ENCODE measurements at places on chromosomes 7 and 10. TPM values are rescaled to one million over a fixed set of nuclear protein-coding genes. Genes with fewer than 3 reads are reported as not detected.

OR2A12 gene
- total RNA-seq: not detected

CDK14 gene
- total RNA-seq: 9.5 TPM

ARHGAP22 gene
- 7.1 TPM for total RNA-seq

CALML5 gene
- 2.4 TPM for total RNA-seq

NPSR1 gene
- not detected for total RNA-seq

GNAT3 gene
- not detected for total RNA-seq

PON1 gene
- total RNA-seq: not detected

MRPS33 gene
- 95.4 TPM for total RNA-seq

FXYD4 gene
- total RNA-seq: not detected

OPN1SW gene
- total RNA-seq: not detected

NAMPT gene
- total RNA-seq: 57.6 TPM

ITGA8 gene
- total RNA-seq: not detected

TRIM50 gene
- not detected for total RNA-seq

RARRES2 gene
- total RNA-seq: not detected

ELMO1 gene
- total RNA-seq: not detected

SLC25A40 gene
- 11.4 TPM for total RNA-seq

RPEL1 gene
- not detected for total RNA-seq

AKR1B1 gene
- 89.5 TPM for total RNA-seq

NUPR2 gene
- not detected for total RNA-seq

CNPY4 gene
- 10.9 TPM for total RNA-seq

CALD1 gene
- total RNA-seq: 176 TPM

ARL5B gene
- total RNA-seq: 15.8 TPM

PVRIG gene
- total RNA-seq: not detected

DNTT gene
- total RNA-seq: not detected

KLF14 gene
- not detected for total RNA-seq

SPDYE5 gene
- not detected for total RNA-seq

APBB1IP gene
- not detected for total RNA-seq

VGF gene
- 0.14 TPM for total RNA-seq

GIMAP6 gene
- total RNA-seq: not detected

POM121 gene
- 19.2 TPM for total RNA-seq

MAP3K8 gene
- 1.2 TPM for total RNA-seq

CASTOR2 gene
- 4.7 TPM for total RNA-seq

CYP3A4 gene
- total RNA-seq: not detected

ITGB1 gene
- 897 TPM for total RNA-seq

PSPH gene
- 41.5 TPM for total RNA-seq

RTKN2 gene
- 1.8 TPM for total RNA-seq

CDNF gene
- total RNA-seq: 0.34 TPM
